ENCODE measurements at places on chromosomes 7 and 10.

DNA sequence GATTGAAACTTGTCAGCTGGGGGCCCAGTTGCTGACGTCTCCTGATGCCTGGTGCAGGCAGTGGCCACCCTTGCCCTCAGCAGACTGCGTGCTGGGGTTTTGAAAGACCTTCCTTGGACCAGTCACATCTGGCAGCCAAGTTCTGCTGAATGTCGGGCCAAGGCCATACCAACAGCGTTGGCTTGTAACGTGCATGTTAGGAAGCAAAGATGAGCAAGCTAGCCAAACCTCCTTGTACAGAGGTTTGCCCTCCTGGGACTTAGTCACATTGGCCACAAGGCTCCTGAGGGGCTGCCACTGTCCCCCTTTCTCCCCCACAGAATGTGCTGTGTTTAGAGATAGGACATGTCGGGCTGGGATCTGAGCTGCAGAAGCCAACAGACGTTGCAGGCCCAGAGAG is 49.0 kb downstream of the ADCY1 start:
- no peak for DNase-seq

DNA sequence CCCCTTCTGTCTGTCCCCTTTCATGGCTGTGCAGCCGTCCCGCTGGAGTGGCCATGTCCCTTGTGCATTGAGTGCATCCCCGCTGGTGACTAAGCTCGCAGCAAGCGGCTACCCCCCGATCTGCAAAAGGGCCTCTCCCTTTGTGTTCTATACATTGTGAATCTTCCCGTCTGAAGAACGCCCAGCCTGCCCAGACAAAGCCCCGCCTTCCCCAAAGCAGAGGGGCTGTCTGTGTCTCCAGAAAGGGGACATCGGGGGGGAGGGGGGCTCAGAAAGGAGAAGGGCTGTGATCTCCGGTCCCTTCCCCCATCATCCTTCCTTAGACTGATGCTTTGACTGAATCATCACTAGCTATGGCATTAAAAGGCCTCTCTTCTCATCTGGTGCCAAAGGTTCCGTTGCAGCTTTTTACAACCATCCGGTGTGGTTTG is 11.9 kb downstream of the NPTX2 start:
- no peak for DNase-seq

- DNase-seq = no peak
Observed at GRCh38 chr10:71177651-71178199, 34.6 kb upstream of the UNC5B start.

DNA sequence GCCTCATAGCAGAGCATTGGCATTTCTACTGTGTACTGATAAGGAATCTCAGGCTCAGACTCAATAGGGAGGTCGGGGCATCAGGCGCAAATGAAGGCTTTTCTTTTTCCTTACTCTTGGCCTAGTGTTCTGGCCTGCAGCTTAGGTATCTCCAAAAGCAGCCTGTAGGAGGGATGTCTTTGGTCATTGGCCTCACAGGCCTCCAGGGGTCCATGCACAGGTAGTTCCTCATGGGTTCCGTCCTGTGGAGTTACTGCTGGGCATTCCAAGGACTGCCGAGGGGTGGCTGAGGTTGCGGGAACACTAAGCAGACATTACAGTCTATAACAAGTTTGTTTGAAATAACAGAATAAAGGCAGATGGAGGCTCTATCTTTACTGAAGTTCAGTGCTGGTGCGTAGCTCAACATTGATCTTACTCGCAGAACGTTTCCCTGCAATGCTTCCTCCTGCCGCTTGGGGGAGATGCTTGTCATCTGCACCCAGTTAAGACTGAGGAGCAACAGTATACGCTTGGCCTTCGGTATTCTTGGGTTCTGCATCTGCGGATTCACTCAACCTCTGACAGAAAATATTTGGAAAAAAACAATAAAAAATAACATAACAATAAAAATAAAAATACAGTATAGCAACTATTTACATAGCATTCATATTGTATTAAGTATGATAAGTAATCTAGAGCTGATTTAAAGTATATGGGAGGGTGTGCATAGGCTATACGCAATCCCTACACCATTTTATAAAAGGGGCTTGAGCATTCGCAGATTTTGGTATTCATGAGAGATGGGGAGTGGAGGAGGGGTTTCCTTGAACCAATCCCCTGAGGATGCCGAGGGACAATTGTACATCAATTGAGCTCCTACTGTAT is 58.9 kb downstream of the SH2D4B start:
- DNase-seq = peak; percentile 25

DNA sequence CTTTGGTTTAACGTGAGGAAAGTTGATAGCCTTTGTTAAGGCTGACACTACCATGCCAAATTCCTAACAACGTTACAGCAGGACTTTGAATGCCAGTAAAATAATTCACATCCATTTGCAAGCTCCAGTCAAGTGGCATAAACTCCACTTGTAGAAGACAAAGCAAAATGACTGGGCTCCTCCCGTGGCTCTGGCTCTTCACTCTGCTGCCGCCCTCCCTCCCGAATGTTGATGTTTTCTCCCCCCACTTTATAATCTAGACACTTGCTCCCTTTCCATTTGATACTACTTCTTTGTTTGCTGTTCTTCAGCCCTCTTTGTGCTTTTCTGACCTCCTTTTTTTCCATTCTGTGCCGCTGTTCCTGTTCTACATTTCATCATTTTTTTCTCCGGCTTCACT is 22.8 kb upstream of the ITGB8 start:
- no peak for DNase-seq

GRCh38 chr10:43667317-43667731 is 18.6 kb upstream of the ZNF32 start:
- no peak for DNase-seq

GRCh38 chr10:86635402-86635801 is 18.9 kb upstream of the OPN4 start:
- DNase-seq = no peak

DNA sequence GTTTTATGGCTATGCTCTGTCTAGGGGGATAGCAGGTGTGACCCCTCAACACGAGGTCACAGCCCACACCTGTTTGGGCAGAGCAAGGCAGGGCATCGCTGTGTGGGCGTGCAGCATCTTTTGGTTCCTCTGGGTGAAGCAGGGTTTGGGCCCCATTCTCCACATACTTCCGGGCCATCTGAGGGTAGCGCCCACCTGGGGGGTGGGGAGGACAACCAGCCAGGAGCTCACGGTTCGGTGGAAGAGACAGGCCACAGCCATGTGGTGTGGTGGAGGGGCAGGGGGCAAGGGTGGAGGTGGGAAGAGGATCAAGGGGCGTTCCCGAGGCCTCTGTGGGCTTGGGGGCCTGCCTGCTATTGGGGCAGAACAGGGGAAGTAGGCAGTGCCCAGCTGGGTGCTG is 2.4 kb downstream of the SH2B2 start:
- DNase-seq = no peak

- DNase-seq = no peak
Observed at GRCh38 chr7:80127412-80128160, 7.0 kb upstream of the GNAI1 start.

DNA sequence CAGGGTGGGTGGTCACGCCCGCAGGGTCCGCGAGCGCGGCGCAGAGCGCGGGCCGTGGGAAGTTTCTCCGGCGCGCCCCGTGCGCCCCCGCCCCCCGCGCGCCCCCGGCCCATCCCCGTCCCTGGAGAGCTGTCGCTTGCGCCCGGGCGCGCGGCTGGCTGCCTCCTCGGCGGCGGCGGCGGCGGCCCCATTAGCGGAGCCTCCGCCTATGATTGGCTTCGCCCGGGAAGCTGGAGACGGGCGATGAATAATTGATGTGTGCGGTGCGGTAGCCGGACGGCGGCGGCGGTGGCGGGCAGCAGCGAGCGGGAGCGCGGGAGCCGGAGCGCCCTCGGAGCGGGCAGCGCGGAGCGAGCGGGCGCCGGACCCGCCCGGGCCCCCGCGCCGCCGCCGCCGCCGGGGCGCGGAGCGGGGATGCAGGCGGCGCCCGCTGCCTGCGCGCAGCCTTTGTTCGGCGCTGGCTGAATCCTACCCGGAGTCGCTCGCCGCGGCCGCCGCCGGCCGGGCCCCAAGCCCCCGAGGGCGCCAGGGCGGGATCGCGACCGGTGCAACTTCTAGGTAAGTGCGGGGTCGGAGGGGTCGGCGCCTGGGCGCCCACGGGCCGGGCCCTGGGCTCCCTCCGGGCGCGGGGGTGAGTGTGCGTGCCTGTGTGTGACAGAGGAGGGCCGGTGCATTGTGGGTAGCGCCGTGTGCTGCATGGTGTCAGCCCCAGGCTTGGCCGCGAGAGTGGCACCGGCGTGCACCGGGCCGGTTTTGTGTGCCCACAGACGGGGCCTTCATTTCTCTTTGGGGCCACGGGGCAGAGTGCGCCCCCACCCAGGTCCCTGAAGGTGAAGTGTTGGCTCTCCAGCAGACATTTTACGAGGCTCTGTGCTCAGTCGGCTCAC is 103.8 kb upstream of the PPIF start:
- peak; percentile 51 for DNase-seq

- no peak for DNase-seq
Observed at GRCh38 chr10:77109351-77109994, 528.1 kb downstream of the KCNMA1 start.

GRCh38 chr7:90723866-90724265 is 127.7 kb downstream of the CDK14 start:
- no peak for DNase-seq

GRCh38 chr7:151484971-151485707 is 34.6 kb downstream of the RHEB start:
- no peak for DNase-seq

GRCh38 chr10:16816830-16817124 is 447 bp downstream of the RSU1 start:
- DNase-seq = peak; percentile 3

- no peak for DNase-seq
Observed at GRCh38 chr10:69846293-69846921, 44.7 kb downstream of the COL13A1 start.

DNA sequence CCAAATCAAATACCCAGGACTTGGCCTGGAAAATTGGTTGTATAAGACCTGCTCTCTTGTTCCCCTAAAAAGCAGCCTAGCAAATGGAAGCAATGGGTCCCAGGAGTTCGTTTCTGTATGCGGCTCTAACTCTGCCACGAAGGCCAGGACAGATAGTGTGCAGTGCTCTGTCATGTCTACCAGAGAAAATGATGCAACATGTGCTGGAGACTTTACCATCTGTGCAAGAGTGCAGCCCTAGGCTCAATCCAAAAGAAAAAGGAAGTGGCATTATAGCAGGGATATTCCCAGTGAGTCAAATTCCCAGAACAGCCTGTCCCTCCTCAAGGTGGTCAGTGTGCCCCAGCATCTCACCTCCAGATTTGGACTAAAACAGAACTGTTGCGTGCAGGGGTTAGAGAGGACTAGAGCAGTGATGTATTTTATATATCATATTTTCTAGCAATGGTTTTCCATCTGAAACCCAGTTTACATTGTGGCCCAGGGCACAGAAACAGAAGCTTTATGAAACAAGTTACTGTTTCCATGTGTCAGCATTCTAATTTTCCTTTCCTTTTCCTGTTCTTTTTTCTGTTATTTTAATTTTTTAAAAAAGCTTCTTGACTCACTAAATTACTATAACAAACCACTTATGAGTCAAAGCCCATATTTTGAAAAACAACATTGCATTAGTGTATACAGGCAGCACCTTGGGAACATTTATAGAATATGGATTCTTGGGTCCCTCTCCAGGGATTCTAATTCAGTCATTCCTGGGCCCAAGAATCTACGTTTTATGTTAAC is 311.2 kb downstream of the RNLS start:
- no peak for DNase-seq

- DNase-seq = no peak
Observed at GRCh38 chr7:147540743-147541142, 1049.8 kb upstream of the C7orf33 start.

DNA sequence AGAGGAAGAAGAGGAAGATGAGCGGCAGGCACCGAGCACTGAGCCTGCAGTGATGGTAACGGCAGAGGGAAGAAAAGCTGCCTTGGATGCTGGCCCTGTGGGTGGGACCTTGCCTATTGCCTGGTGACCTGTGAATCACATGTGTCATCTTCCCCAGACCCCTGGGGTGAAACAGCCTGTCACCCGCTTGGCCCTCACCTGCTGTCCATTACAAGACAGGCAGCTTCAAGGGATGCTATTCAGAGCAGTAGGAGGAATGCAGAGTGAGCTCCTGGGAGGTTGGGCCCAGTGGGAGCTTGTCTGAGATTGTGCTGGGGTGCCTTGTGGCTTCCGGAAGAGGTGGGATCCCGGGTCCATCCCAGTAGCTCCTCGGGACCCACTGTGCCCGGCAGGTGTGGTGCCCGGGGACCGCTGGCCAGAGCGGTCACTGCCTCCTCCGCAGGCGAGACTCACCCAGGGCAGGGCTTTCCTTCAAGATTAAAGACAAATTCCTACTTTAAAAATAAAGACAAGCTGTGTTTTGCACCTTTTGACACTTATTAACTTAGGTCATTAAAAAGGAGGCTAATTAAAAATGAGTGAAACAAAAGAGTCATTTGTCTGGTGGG is 440.2 kb upstream of the MKI67 start:
- DNase-seq = no peak

DNA sequence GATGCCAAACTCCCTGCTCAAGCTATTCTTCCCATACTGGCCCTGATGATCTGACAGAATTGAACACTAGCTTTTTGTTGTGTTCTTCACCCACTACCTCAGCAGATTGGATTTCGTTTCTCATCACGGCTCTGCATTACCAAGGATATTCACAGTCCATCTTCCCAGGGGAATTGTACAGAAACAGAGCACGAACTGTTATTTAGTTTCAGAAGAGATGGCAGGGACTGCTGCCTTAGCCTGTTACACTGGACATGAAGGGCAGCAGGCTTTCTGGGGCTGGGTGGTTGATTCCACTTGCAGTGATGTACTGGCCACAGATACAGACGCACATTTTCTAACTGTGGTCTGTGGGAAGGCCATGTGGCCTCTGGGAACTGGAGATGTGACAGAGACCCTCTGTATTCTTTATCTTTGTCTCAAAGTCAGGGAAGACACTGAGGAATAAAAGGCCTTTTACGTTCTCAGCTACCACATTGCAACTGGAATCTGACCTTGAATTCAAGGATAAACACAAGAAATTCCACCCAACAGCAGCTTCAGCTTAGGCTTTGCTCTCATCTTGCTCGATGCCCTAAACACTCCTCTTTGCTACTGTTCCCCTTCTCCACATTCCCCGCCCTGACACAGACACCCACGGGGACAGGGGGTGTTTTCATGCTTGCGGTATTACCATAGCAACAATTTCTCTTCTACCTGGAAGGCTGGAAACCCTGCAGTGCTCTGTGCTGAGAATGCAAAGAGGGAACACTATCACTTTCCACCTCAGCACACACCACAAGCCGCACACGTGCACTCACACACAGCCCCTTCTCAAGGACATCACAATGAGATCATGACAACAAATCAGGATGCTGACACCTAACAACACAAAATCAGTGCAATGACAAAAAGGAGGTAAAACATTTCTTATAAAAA is 81.7 kb downstream of the RNF216 start:
- peak; percentile 86 for DNase-seq

GRCh38 chr10:104579136-104579535 is 62.0 kb upstream of the SORCS3 start:
- no peak for DNase-seq

- no peak for DNase-seq
Observed at GRCh38 chr7:44246396-44247113, 45.8 kb downstream of the YKT6 start.

GRCh38 chr10:14569274-14570060 is 205.2 kb downstream of the FAM107B start:
- DNase-seq = peak; percentile 68

GRCh38 chr7:18768256-18768655 is 272.7 kb downstream of the HDAC9 start:
- no peak for DNase-seq

- no peak for DNase-seq
Observed at GRCh38 chr10:11936389-11937152, 106.0 kb downstream of the UPF2 start.
